Nucleus accumbens (tissue), 56 donors: ENCODE measurements at places on chromosomes 3 and 15.

- no peak for DNase-seq
Measured at GRCh38 chr3:155070932-155071387, 9.2 kb upstream of the MME start.

GRCh38 chr3:9809615-9810432, at the start of gene TTLL3:
TTLL3 (plus strand) TSS chr3:9810262; CDS start chr3:9810662, 400 bp downstream.
- peak; percentile 35 for DNase-seq

- DNase-seq = no peak
Measured at GRCh38 chr15:89149501-89150101, 61.3 kb downstream of the ABHD2 start.

DNA sequence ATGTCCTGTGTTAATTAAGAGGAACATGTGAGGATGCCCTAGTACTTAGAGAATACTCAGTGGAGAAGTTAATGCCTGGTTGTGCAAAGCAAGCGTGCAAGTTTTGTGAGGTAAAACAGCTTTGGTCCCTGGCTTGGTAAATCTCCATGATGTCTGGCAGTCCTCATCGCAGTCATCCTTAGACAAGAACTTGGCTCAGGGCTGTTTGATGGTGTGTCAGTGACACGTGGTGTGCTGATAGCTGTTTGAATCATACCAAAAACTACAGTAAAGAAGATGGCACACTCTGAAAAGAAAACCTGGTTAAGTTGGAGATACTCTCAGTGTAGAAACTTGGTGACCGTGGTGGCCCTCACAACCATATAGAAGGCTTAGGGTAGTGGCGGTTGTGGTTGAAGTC, 361.7 kb downstream of the FEZF2 start:
- no peak for DNase-seq

DNA sequence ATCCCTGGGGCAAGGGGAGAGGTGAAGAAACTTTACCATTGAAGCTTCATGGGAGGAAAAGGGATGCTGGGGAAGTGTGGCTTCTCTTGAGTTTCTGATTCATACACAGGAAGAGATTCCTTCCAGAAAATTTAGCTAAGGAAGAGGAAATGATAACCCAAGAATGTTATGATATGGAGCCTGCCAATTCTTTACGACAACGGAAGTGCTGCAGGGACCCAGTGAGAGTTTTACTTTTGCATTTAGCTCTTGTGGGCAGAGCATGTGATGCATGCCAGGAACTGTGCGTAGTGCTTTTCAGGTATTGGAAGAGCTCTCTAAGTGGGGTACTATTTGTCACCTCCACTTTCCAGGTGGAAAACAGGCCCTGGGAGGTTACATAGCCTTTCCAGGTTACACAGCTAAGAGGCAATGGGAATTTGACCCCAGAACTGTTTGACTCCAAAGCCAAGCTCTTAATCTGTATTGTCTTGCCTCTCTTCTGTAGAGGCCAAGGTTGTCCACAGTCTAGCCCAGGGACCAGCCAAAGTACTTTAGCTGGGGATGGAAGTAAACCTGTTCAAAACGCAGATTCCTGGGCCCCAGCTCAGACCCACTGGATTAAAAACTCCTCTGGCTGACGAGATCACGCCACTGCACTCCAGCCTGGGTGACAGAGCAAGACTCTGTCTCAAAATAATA, 23.0 kb downstream of the CMTM7 start:
- no peak for DNase-seq

DNA sequence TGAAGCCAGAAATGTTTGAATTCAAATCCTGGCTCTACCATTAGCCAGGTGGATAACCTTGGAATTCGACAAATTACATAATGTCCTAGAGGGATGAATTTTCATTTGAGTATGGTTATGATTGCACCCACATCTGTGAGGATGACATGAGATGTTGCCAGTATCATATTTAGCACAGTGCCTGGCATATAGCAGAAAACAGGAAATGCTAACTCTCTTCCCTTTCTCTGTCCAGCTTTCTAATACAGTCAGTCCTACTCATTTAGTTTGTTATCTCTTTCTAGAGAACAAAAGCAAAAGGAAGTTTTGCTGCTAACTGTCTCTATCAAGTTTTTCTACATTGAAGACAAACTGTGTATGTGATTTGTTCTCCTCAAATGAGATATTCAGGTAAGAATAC, 231.7 kb downstream of the CPNE4 start:
- no peak for DNase-seq
